NCI-H69 (cell line): ENCODE measurements at places on chromosomes 6 and 20.

DNA sequence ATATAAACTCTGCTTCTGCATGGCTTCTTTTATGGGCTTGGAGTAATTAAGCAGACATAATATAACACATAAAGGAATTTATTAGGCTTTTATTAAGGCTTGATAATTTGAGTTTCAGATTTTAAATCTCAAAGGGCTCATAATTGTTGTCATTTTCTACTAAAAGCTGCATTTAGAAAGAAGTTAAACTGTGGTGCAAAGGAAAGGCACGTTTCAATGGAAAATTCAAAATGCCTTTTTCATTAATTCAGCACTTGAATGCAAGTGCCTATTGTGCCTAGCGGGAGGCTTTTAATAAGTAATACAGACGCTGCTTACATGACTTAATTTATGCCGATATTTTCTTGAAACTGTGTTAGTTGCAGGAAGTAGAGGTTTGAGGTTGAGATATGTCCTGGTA, 431.8 kb upstream of the SOX4 start:
- DNase-seq, result no peak

GRCh38 chr6:152651986-152652385, 14.8 kb upstream of the SYNE1 start:
- no peak for DNase-seq

DNA sequence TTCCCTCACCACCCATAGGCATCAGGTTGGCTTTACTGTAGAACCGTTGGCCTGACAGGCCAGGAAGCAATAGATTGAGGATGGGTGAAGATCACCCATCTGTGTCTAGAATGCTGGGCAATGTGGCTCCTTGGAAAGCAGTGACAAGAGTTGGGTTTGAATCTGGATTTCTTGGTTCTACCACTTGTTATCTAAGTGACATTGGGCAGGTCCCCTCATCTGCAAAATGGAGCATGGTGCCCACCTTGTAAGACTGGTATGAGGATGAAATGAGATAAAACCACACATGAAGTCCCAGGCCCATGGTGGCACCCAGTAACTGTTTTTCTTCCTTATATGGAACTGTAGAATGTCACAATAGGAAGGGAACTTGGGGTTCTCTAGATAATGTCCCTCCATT, 22.6 kb upstream of the SIRPB2 start:
- DNase-seq, result no peak

DNA sequence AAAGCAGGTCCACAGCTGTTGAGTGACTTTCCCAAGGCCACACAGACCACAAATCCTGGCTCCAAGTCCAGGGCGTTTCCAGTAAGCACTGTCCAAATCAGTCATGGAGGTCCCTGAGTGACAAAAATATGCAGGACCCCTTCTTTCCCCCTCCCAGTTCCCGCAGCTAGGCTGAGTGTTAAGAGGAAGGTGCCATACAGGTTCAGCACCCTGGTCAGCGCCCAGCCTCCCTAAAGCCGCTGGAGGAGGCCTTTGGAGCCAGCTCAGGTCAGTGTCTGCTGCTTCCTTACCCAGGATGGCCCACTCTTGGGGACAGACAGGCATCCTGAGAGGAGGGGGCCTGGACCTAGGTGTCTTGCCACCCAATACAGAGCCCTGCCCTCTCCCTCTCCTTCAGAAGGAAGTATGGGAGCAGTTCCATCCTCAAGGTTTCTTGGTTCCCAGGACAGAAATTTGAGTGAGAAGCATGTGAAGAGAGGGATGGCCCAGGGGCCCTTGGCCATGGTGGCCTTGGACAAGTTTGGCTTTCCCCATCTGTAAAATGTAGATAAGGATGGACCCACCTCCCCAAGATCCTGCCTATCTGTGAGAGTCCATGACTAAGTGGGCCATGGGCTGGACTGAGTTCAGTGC, 13.2 kb downstream of the TMEM74B start:
- no peak for DNase-seq

GRCh38 chr20:4227085-4227821, 211.9 kb upstream of the RNF24 start:
- no peak for DNase-seq

DNA sequence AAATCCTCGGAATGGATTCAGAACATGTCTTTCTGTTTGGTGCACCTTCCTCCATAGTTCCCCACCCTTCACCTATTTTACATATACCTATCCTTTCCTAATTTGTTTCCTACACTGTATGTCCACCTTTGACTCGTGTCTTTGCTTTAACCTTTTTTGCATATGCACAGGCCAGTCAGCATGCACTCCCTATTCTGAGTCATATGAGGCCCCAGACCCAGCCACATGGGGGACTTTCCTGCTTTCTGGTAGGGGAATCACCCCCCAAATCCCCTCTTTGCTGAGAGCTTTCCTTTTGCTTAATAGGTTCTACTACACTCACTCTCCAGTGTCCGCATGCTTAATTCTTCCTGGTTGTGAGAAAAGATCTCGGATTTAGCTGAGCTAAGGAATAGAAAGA, 393.8 kb upstream of the IMPG1 start:
- no peak for DNase-seq
